Posterior vena cava (tissue), 2 donors: ENCODE measurements at places on chromosomes 1 and 21.

- DNase-seq, result no peak
Observed at GRCh38 chr1:192983349-192983980, 75.7 kb downstream of the UCHL5 start.

GRCh38 chr1:109846162-109846561, 64.5 kb upstream of the CSF1 start:
- no peak for DNase-seq

DNA sequence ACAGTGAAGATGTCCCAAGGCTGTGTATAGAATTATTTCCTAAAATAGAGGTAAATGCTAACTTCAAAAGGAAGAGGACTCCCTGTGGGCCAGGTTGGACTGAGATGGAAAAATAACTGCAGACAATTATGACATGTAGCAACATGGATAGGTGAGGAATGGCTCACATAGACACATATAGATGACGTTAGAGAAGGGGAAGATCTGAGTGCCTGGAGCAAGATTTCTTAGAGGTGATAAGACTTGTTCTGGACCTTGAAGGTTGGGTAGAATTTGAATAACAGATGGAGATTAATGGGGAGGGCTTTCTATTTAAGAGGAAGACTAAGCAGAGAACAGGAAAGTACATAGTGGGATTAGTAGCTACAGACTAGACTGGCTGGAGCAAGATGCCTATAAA, 76.9 kb downstream of the C1orf21 start:
- no peak for DNase-seq

DNA sequence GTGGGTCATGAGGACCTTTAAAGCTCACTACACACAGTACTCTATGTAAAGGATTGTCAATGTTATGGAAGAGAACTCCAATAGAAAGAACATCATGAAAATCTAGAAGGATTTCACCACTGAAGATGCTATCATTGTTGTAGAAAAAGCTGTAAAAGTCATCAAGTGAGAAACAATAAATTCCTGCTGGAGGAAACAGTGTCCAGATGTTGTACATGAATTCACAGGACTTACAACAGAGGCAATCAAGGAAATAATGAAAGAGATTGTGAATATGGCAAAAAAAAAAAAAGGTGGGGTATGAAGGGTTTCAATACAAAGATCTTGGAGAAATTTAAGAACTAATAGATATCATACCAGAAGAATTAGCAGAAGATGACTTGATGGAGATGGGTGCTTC, 355.1 kb upstream of the ZRANB2 start:
- DNase-seq, result no peak

- DNase-seq, result peak; percentile 60
Observed at GRCh38 chr1:54806931-54807611, 5.9 kb upstream of the TTC22 start.

GRCh38 chr1:240501115-240501514, 110.8 kb downstream of the GREM2 start:
- no peak for DNase-seq

DNA sequence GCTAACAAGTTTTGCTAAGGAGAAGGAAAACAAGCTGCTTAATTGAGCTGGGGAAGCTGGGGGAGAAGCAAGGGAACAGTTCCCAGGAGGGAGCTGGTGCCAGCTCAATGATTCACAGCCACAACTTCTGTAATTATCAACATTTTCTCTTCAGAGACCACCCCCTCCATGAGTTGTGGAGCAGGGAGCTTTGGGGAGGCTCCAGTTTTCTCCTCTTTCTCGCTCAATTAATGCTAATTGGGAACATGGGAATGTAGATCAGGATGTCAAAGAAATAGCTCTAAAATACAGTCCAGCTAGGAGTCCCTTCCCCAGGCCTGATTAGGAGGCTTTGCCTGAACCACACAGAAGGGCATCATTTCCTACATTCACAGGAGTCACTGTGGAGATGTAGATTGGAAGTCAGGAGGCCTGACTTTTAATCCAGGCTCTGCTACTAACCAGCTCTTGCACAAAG, 12.1 kb upstream of the MNDA start:
- DNase-seq, result no peak

GRCh38 chr1:56394298-56394697, 185.1 kb downstream of the PLPP3 start:
- DNase-seq, result peak; percentile 83

DNA sequence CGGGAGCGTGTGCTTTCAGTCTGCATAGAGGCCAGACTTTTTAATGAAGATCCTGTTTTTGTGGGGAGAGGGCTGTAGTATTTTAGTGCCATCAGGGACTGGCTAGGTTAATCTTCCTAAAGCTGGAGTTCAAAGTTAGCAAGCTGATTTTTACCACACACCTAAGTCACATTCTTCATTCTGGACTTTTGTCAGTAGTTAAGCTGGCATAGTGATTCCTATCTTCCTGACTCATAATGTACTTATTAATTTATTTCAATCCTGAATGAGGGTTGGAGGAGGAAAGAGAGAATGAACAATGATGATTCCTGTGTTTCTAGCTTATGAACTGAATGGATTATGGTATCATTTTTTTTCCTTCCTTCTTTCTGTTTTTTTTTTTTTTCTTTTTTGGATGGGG, 24.9 kb upstream of the ZNF644 start:
- DNase-seq, result no peak

- DNase-seq, result no peak
Observed at GRCh38 chr1:41240781-41241353, 1.2 kb downstream of the SCMH1 start.
